ENCODE measurements at places on chromosomes 1 and 21.
A peak's percentile ranks its signal among the peaks of the same experiment; 100 is the strongest.

- DNase-seq = no peak
These were observed 805 bp downstream of the CYB5R1 start for GRCh38 chr1:202966006-202966898.

DNA sequence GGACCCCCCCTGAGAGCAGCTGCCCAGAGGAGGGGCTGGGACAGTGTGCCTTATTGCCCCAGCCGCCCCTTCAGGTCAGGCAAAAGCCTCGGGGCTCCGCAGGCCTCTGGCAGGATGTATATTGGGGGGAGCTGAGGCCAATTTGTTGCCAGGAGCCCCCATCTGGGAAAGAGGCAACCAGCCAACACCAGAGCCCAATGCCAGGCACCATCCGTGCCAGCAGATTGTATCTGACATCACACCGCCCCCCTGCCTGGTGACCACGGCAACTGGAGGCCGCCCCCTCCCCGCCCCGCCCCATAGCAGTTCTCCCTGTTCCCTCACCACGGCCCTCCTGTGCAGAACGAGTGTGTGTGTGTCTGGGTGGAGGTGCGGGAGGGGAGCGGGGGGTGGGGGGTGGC is 3.6 kb upstream of the PLEKHG5 start:
- no peak for DNase-seq

- no peak for DNase-seq
These were observed 541.1 kb upstream of the PRMT6 start for GRCh38 chr1:106515375-106515774.

- no peak for DNase-seq
These were observed 54.5 kb downstream of the PAPPA2 start for GRCh38 chr1:176517484-176517883.

DNA sequence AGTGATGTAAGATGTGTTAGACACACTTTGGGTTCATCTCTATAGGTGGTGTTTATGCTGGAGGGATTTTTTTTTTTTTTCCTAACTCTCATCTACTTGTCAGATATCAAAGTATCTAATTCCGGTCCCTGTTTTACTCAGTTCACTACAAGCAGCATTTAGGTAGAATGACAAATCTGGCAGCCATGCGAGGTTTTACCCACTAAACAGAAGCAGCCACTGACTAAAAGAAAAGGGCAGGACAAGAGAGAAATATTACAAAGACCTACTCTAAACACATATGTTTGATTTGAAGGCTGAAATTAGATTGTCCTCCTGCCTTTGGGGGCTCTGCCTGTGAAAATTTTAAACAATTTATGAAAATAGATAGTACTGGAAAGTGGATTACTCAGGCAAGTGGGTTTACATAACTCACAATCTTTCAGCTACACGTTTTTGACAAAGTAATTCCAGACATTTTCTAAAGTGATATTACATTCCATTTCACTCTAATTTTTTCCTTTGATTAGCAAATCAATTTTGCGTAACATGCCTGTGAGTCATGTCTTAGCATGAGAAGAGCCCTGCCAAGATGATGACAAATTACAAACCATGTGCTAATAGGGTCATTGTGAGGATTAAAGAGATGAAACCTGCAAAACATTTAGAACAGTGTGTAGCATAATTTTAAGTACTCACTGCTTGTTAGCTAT is 172.6 kb downstream of the PLA2G4A start:
- no peak for DNase-seq

- DNase-seq = no peak
These were observed 7.0 kb downstream of the TNNT2 start for GRCh38 chr1:201370500-201370899.

- no peak for DNase-seq
These were observed 14.8 kb downstream of the HSPG2 start for GRCh38 chr1:21922090-21923013.

DNA sequence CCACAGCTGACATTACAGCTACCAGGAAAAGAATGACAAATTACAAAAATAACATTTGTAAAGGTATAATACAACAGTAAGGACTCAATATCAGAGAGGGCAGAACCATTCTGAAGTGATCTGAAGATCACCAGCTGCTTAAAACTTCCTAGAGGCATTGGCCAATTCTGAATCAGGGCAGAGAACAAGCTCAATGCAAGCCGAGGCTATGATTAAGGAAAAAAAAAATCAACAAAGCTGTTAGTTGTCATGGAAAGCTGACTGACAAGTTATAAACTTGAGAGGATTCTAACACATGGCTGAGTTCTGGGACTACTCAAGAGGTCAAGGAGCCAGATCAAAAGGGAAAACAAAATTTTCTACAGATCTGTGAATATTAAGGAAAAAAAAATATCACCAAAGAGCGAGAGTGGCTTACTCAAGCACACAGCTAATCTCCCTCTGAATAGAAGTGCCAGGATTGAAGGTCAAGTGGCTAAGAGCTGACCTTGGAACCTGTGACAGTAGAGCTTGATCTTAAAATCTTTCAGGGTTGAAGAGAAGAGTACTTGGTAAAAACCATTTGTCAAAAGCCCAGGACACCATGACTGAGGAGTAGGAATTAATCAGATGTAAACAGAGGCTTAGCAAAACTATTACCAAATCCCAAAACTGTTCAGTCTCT is 383.4 kb downstream of the USP25 start:
- no peak for DNase-seq

DNA sequence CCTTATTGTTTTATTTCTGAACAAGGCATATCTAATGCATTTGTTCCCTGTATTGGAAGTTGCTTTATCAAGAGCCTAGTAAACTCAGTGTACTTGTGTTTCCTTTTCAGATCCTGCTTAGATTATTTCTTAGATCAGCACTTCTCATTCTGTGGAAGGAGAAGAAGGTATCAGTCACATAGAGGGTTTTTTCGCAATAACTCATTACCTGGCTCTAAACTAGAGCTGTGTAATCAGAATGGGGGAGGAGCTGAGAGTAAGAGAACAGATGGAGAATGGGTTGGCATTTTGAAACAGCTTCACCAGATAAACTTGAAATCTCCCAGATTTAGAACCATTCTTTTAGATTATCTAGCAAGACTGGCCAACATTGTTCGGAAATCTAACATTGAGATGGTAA is 11.0 kb downstream of the AHCYL1 start:
- no peak for DNase-seq

DNA sequence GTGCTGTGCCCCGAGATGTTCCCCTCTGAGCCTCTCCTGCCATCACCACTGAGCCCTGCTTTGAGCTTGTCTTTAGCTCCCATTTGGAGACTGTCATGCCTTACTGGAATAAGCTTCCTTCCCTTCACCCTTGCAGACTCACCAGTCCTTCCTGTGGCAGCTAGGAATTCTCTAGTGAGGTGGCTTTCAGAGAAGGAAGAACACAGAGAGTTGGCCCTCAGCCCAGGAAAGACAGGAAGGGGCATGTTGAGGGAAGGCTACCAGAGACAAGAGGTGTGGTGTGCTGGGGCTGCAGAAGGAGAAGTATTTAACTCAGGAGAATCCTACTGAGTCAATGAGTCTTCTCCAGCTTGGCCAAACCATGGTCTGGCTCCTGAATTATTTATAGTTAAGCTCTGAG is 76.3 kb downstream of the UCK2 start:
- DNase-seq = no peak

- no peak for DNase-seq
These were observed 2.8 kb downstream of the KCNN3 start for GRCh38 chr1:154867064-154867825.

- DNase-seq = no peak
These were observed 79.9 kb upstream of the LYST start for GRCh38 chr1:235946571-235946981.

GRCh38 chr1:11839727-11840705 is 7.6 kb downstream of the NPPA start:
- DNase-seq = no peak

DNA sequence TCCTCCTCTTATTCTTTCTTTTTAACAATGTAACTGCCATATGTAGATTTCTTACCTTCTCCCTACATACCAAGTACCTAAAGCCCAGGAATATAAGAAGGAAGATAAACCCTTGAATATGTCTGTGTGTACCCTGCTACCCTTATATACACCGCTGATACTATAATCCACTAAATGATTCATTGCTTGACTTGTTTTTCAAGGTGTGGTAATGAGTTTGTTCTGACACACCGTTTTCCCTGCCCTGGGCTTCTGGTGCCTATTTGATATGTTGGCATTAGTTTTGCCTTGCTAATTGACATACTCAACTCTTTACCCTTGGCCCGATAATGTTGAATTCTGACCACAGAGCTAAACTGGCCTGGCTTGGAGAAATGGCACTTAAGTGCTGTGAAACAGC is 64.3 kb downstream of the IL23R start:
- no peak for DNase-seq

DNA sequence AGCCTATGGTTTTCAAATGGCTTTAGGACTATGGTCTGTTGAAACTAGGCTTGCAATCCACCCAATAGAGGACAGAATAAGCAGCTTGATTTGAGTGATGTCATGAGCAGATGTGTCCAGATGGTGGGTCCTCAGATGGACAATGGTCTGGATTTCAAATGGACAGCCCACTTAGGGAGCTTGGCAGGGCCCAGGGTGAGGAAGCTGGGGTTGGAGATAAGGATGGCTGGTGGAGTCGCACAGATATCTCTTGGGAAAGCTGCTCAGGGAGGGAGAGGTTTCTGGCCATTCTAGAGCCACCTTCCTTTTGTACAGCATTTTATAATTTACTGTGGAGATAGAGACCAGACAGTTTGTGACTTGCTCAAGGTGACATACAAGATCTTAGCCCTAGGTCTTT is 55.0 kb downstream of the NFASC start:
- no peak for DNase-seq

DNA sequence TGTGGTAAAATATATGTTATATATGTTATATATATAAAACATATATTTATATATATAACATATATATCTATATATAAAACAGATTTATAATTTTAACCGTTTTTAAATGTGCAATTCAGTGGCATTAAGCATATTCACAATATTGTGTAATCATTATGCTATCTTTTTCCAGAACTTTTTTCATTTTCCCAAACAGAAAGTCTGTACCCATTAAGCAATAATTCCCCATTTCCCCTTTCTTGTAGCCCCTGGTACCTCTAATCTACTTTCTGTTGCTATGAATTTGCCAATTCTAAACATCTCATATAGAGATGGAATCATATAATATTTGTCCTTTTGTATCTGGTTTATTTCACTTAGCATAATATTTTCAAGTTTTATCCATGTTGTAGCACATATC is 10.7 kb upstream of the ARHGEF11 start:
- DNase-seq = no peak

- peak; percentile 73 for DNase-seq
These were observed 11.1 kb upstream of the ARHGEF2 start for GRCh38 chr1:155989242-155990004.

- no peak for DNase-seq
These were observed 118.1 kb downstream of the EPHB2 start for GRCh38 chr1:22828484-22829308.

- DNase-seq = no peak
These were observed 127.6 kb downstream of the CNIH3 start for GRCh38 chr1:224743608-224744164.

DNA sequence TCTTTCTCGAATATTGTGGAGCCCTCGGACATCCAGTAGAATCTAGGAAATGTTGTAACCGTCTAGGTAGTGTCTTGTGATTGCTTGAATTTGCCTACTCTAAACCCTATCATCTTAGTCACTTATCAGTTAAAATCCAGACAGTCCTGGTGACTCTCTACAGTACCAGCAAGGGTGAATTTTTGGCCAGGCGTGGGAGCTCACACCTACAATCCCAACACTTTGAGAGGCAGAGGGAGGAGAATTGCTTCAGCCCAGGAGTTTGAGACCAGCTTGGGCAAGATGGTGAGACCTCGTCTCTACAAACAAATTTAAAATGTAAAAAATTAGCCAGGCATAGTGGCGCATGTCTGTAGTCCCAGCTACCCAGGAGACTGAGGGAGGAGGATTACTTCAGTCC is 230.9 kb downstream of the CHRM3 start:
- DNase-seq = no peak

- DNase-seq = no peak
These were observed 7.2 kb upstream of the SLX9 start for GRCh38 chr21:44932408-44933181.

GRCh38 chr1:25460020-25460419 is 29.3 kb downstream of the MACO1 start:
- no peak for DNase-seq

- DNase-seq = no peak
These were observed 43.6 kb upstream of the EDN2 start for GRCh38 chr1:41528106-41528505.

DNA sequence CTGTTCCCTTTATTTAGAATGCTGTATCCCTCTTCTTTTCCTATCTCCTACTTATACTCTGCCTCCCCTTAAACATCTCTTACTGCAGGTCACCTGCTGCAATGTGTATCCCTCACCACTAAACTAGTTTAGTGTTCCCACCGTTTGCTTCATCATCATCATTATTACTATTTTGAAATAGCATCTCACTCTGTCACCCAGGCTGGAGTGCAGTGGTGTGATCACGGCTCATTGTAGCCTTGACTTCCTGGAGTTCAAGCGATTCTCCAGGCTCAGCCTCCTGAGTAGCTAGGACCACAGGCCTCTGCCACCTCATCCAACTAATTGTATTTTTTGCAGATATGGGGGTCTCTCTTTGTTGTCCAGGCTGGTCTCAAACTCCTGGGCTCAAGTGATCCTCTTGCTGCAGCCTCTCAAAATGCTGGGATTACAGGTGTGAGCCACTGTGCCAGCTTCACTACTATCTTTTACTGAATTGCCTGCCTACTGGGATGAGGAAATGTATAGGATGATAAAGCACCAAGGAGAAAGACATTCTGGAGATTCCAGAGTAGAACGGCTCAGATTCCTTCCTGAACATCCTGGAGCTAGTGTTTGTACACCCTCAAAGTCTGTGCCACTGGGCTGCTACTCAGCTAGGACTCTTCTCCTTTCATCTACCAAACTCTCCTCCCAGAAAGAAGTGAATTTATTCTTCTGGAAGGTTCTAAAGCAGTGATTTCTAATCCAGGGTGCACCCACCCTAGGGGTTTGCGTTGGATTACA is 8.6 kb upstream of the IFNAR1 start:
- DNase-seq = no peak

DNA sequence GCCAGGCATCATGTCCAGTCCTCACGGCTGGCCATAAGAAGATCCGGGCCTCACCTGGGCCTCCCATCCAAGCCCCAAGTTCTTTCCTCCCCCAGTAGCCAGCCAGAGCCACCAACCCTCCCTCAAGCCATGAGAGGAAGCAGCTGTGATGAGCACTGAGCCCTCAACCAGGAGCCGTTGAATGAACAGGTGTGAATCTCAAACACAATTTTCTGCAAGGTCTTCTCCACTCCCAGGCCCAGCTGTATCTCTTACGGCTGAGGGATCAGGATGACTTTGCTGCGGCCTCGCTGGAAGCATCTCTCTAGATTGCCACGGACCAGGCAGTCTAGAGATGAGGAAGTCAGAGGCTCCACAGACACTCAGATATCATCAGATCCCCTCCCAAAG is 9.8 kb upstream of the CLDN14 start:
- no peak for DNase-seq

DNA sequence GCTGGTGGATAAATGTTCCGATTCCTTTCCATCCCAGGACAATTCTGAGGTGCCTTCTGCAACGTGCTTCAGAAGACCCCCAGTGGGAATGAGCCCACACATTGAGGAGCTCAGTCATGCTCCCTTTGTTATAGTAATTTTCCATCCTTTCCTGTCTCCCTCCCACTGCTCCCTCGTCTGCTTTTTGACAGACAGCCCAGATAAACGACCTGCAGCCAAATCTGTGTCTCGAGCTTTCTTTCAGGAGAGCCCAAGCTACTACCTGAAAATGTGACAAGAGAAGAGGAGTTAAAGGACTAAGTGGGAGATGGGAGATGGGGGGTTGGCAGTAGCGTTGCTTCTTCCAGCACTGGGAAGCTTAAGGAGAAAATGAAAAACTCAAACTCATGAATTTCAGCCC is 65.9 kb upstream of the LRRN2 start:
- DNase-seq = no peak

GRCh38 chr1:38489844-38490270 is 369.7 kb downstream of the RRAGC start:
- DNase-seq = peak; percentile 38
